Central memory CD4-positive, alpha-beta T cell (primary cell): ENCODE measurements at places on chromosomes 16 and 17.
A peak's percentile ranks its signal among the peaks of the same experiment; 100 is the strongest.

GRCh38 chr17:7818746-7819645 is 15.0 kb upstream of the KDM6B start:
- no peak for DNase-seq

- no peak for DNase-seq
These were observed 4.2 kb upstream of the PRSS27 start for GRCh38 chr16:2724088-2724676.

GRCh38 chr16:85514295-85514597 is 98.9 kb upstream of the GSE1 start:
- DNase-seq: no peak

- no peak for DNase-seq
These were observed 32.4 kb upstream of the CDYL2 start for GRCh38 chr16:80836846-80837245.

DNA sequence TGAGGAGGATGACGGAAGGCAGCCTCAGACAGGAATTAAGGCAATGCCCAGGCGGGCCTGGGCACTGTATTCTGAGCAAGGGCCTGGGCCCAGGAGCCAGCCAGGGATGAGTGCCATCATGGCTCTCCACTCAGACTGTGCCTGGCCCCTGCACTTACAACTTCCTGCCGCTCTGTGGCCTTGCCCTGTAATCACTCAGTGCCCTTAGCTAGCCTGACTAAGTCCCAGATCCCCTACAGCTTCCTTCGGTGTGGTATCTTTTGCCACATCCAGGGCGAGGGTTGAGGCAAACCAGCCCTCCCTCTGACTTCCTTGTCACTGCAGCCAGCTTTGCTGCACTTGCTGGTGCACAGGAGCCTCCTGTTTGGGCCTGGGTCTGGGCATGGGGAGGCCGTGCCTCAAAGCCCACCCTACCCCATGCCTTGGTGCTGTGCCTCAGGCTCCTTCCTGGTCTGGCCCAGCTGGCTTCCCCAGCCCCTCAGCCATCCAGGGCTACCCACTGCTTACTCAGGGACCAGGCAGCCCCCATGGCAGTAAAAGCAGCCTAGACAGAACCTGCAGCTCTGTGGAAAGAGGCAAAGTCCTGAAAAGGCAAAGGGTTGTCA is 9.3 kb downstream of the SLC46A1 start:
- no peak for DNase-seq

- no peak for DNase-seq
These were observed 9.3 kb downstream of the CCDC102A start for GRCh38 chr16:57527027-57527426.

DNA sequence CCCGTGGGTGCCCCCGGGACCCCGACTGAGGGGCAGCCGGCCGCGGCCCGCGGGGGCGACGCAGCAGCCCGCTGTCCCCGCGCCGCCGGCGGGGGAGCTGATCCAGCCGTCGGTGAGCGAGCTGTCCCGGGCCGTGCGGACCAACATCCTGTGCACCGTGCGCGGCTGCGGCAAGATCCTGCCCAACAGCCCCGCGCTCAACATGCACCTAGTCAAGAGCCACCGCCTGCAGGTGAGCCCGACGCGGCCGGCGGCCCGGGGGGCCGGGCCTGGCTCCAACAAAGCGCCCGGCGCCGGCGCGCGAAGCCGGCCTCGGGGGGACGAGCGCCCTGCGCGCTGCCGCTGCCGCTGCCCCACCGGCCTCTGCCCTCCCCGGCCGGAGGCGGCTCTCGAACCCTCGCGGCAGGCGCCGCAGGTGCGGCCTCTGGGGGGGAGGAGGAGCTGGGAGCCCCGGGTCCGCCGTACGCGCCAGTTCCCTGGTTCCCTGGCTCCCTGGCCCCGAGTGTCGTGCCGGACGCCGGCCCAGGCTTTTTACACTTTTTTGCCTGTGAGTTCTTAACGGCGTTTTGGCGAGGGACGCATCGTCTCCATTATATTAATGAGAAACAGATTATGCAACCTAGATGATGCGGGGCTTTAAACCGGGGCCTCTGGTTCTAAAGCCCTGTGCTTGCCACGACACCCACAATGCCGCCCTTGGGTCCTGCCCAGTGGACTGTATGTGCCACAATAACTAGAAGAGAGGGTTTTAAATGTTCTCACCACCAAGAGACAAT is 521 bp downstream of the ATMIN start:
- peak; percentile 4 for DNase-seq

DNA sequence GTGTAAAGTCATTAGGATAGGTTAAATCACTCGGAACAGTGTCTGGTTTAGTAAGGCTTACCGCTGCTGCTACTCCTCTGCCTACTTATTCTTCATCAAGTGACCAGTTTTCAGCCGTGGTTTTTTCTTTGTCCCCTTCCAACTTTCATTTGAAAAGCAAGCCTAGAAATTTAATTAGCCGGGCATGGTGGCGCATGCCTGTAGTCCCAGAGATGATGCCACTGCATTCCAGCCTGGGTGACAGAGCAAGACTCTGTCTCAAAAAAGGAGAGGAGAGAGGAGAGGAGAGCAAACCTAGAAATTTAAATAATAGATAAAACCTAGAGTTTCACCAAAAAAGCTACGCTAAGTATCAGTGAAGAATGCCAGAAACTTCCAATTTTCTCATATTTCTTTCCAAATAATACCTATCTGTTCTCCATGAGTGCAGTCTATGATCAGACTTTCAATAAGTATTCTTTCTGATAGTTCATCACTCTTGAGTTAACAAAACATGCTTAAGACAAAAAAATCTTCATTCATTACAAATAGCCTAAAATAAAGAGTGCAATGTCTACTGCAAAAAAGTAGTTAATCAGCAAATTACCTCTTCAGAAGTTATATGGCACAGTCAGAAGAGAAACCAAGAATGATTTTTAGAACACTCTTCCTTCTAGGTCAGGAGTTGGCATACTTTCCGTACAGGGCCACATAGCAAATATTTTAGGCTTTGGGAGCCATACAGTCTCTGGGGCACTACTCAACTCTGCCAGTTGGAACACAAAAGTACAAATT is 15.1 kb downstream of the ANKFY1 start:
- no peak for DNase-seq

DNA sequence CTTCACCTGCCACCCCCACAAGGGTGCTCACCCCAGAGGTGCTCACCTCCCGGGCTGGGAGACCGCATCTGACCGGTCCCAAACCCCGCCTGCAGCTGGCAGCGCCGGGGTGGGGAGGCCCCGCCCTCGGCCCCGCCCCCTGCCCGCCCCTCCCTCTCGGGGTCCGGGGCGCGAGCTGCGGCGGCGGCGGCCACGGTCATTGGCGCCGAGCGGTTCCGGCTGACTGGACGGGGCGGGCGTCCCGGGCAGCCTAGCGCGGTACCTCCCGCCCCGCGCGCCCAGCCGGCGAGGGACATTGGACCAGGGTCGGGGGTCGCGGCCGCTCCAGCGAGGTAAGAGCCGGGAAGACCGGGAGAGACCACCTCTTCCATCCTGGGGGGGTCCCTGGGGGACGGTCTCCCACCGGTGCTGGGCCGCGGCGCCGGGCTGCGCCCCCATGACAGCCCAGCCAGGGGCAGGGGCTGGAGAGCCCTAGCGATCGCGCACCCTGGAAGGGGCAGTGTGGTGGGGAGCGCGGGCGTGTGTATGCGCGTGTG is at the start of gene CACNG5:
CACNG5 (plus strand) TSS at position 199 of the 536 bp plus-strand sequence. CDS start 42,216 bp downstream, outside the sequence.
- no peak for DNase-seq

DNA sequence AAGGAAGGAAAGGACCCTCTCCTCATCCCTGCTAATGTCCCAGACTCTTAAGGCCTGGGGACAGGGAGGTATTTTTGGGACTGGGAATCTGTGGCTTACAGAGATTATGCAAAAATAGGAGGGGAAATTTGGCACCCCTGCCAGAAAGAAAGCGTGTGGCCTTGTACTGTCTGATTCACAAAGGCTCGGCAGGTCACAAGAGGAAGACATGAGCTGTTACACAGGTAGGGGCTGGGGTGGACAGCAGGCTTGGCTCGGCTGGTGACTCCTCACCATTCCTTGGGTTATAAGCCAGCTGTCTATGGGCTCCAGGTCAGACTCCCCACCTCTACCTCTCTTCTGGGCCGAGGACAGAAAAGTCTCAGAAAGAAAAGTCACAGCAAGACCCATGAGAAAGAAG is 20.7 kb upstream of the SREBF1 start:
- no peak for DNase-seq

DNA sequence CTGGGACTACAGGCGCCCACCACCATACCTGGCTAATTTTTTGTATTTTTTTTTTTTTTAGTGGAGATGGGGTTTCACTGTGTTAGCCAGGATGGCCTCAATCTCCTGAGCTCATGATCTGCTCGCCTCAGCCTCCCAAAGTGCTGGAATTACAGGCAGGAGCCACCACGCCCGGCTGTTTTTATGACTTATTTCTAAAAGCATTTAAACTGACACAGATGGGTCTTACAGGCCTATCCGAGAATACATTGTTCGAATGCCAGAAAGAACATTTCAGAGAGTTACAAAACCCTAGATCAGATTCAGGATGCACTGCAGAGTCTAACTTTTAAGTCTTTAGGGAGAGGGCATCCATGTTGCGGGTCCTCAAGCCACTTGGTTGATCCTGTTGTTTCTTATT is 234.7 kb upstream of the MAF start:
- DNase-seq: no peak

GRCh38 chr17:55513885-55514590 is 2.8 kb upstream of the SMIM36 start:
- peak; percentile 50 for DNase-seq

- no peak for DNase-seq
These were observed 387.2 kb downstream of the NPIPA8 start for GRCh38 chr16:17949141-17949981.

GRCh38 chr17:78365561-78366108 is 5.8 kb upstream of the SOCS3 start:
- DNase-seq: no peak

- no peak for DNase-seq
These were observed 434.4 kb upstream of the ZFHX3 start for GRCh38 chr16:73482310-73482709.

- no peak for DNase-seq
These were observed at the start of gene KRT222 for GRCh38 chr17:40664582-40665333. KRT222 (minus strand) TSS chr17:40665177; CDS start chr17:40665099, 78 bp downstream.

GRCh38 chr17:77036136-77036840 is 104.5 kb upstream of the SEC14L1 start:
- no peak for DNase-seq
